Bone marrow (tissue), 2 donors: ENCODE measurements at places on chromosomes 13 and 19.

DNA sequence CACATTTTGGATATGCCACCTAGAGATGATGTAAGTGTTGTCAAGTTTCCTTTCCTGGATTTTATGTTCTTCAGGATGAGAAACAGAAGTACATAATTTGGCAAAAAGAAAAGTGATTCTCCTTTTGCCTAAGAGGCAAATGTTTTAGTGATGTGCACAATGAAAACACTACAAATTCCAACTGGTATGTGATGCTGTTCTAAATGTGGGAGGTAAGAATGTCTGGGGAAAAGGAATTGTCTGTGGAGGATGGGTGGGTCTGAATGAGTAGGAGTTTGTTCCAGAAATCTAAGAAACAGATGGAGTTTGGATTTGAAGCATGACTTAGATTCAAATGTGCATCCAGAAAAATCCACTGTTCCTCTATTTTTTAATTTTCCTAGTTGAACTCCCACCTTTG is 473.6 kb upstream of the SPRY2 start:
- DNase-seq, result no peak

DNA sequence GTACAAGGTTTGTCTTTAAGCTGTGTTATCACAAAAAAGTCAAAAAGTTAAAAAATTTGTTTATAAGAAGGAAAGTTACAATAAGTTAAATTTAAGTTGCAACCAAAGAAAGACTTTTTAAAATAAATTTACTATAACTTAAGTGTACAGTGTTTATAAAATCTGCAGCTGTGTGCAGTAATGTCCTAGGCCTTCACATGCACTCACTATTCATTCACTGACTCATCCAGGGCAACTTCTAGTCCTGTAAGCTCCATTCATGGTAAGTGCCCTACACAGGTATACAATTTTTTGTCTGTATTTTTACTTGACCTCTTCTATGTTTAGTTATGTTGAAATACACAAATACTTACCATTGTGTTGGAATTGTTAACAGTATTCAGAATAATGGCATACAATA is 667.9 kb upstream of the SLITRK5 start:
- DNase-seq, result no peak

DNA sequence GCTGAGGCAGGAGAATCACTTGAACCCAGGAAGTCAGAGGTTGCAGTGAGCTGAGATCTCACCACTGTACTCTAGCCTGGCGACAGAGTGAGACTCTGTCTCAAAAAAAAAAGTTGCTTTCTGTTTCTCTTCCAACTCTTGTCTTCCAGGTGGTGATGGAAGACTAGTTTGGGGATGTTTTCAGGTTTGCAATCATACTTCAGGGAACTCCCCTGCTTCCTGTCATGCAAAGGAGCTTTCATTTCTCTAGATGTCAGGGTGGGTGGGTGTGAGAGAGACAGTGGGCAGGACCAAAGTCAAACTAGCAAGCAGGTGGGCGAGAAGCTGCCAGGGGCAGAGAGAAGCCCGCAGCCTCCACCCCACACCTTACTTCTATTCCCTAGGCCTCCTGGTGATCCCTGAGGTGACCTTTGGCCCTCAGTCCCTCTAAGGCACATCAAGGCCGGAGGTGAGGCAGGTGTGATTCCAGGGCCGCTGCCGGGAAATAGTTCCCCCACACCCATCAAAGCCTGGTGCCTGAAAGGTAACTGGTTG is 25.7 kb downstream of the CCNE1 start:
- no peak for DNase-seq

DNA sequence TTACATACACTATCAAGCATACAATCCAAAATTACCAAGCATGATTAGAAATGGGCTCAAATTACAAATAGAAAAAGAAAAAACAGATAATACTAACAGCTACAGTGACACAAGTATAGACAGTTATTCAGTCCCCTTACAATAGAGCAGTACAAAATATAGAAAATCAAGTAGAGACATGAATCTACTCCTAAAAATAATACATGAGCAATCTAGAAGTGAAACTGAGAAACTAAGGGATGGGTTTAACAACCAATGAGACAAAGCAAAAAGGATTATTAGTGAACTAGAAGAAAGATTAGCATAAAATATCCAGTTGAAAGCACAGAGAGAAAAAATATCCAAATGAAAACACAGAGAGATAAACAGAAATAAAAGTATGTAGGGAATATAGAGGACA is 426.7 kb downstream of the TBC1D4 start:
- DNase-seq, result no peak

- DNase-seq, result no peak
Measured at GRCh38 chr13:75715601-75716523, 79.7 kb downstream of the LMO7 start.

DNA sequence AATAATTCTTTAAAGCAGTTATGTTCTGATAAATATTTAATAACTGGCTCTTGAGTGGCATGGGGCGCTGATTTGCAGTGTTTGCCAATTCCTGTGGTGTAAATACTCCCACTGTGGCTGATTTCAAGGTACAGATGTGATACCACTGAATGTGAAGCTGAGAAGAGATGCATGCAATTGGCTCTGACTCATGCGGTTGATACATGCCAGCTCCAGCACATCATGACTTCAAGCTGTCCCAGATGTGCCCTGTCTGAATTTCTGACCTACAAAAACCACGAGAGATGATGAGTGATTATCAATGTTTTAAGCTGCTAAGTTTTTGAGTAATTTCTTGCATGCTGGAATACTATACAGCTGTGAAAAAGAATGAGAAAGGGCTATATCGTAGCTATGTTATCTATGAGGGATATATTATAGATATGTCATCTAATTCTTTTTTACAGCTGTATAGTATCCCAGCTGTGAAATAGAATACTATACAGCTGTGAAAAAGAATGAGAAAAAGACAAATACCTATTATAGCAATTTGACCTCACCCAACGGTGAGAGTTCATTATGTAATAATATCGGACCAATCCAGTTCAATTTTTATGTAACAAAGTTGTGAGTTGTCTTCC is 7.6 kb upstream of the ACSBG2 start:
- no peak for DNase-seq

- DNase-seq, result no peak
Measured at GRCh38 chr19:52070496-52070895, 21.9 kb upstream of the ZNF432 start.

GRCh38 chr13:34731486-34731885 is 210.6 kb upstream of the NBEA start:
- no peak for DNase-seq

DNA sequence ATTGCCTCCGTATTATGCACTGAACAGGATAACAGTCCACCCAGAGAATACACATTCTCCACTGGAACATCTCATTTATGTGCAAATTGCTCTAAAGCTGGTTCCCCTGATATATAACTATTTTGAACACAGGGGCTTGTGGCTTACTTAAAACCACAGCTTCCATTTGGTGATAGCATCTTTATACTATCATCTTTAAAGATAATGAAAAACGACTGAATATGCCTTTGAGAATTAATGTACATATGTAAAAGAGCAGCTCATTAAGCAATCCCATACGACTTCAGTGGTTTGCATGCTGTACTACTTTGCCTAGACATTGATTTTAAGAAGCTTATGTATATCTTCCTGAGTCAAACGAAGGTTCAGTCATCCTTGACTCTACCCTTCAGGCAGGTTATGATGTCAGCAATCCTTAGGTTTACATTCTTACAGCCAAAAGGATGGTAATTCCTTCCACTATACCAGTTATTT is 40.8 kb downstream of the BRD4 start:
- no peak for DNase-seq

DNA sequence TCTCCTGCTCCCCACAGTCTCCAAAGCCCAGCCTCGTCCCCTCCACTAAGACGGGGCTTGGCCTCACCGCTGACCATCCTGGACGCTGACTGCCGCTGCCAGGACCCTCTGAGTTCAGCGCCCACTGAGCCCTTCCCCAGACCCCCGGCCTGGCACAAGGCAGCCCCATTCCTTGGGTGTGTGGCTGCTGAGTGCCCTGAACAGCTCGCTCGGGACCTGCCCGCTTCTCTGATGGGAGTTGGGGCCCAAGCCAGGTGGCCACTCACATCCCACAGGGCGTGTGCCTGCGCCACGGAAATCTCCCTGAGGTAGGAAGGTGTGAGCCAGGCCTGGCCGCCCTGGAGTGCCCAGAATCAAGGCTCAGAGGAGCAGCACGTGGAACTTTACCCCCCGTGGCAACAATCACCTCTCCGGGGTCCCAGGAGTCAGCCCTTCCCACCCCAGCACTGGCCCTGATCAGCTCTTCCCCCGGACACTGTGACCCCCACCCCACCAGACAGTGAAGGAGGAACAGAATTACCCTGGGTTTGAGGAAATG is 20.8 kb downstream of the C13orf46 start:
- no peak for DNase-seq

DNA sequence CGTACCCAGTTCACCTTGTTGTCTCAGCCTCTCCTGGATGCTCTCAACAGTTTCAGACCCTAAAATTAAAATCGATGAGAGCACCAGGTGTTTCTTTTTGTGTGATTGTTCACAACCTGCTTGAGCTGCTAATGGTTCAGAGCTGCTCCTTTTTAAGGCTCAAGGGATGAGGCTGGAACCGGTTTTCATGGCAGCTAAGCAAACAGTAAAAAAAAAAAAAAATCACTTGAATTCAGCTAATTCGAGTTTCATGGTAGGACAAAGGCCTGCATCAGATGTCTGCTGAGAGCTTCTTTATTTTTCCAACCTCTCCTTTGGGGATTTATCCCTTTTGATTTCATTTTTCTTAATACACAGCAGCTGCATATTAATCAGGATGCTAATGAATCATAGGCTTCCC is 6.5 kb downstream of the SYCE2 start:
- no peak for DNase-seq

DNA sequence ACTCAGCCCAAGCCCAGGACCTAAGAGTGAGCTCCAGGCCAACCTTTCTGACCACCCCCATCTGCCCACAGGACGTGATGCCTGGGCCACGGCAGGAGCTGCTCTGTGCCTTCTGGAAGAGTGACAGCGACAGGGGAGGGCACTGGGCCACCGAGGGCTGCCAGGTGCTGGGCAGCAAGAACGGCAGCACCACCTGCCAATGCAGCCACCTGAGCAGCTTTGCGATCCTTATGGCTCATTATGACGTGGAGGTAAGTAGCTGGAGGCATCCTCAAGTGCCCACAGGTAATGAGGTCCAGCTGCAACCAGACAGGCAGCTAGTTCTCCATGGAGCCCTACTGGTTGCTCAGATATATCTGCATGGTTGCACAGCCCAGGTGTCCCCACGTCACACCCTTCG is 14.8 kb downstream of the DDX39A start:
- no peak for DNase-seq

GRCh38 chr13:79679334-79679733 is 198.4 kb downstream of the NDFIP2 start:
- DNase-seq, result no peak

GRCh38 chr13:88281841-88282240 is 610.7 kb downstream of the SLITRK5 start:
- DNase-seq, result no peak

GRCh38 chr13:113630296-113630695 is 27.7 kb downstream of the ATP4B start:
- no peak for DNase-seq

DNA sequence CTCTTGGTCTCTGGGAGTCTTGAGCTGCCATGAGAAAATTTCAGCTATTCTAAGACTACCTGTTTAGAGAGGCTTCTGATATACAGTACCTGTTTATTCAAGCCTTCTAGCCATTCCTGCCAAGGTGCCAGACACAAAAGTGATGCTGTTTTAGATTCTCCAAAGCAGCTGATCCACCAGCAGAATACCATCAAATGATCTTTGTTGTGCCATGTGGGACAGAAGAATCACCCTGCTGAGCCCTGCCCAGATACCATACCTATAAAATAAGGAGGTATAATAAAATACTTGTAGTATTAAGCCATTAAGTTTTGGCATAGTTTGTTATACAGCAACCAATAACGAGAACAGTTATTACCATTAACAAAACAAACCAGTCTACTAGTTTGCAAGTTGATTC is 14.1 kb upstream of the SOX21 start:
- no peak for DNase-seq

GRCh38 chr13:30928978-30929377 is 3.5 kb upstream of the TEX26 start:
- DNase-seq, result no peak

- DNase-seq, result no peak
Measured at GRCh38 chr13:67713571-67713970, 483.4 kb upstream of the PCDH9 start.

DNA sequence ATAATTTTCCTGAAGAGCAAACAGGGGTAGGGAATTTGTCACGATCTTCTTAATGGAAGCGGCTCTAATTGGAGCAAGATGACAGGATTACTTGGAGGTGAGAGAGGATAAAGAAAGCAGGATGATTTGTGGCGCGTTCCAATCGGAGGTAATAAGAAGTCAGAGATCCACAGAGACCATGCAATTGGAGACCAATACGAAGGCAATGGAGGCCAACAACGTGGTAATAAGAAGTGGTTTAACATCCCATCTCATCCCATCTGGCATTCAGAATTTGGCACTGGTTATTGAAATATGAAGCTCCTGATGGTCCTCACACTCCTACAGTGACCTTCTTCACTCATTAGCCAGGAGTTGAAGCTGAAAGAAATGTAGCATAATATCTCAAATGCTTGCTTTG is 130.6 kb downstream of the DLEU7 start:
- DNase-seq, result no peak

- DNase-seq, result no peak
Measured at GRCh38 chr13:28557725-28558520, 63.0 kb upstream of the FLT1 start.
